SK-N-SH treated with all-trans-retinoic acid at 6 μM for 48 hours (cell line): ENCODE measurements at places on chromosomes 11 and 22.
A peak's percentile ranks its signal among the peaks of the same experiment; 100 is the strongest.

GRCh38 chr11:6410695-6411430 lies 8.0 kb downstream of the APBB1 start:
- ATAC-seq = no peak

DNA sequence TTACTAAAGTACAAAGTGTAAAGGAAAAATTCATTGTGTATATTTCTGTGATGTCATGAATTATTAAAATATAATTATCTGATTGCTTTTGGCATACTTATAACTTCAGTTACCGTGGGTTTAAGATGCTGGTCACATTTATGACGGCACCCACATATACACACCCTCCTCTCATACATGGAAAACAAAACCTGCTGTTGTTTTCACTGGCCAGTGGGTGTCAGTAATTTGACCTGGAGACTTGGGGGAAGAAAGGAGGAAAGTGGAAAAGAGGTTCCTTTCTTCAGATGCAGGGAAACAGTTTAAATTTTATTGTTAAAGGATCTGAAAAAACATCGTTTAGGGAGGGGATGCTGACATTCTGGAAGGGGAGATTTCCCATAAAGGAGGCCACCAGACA lies 742 bp upstream of the BBOX1 start:
- ATAC-seq = no peak

DNA sequence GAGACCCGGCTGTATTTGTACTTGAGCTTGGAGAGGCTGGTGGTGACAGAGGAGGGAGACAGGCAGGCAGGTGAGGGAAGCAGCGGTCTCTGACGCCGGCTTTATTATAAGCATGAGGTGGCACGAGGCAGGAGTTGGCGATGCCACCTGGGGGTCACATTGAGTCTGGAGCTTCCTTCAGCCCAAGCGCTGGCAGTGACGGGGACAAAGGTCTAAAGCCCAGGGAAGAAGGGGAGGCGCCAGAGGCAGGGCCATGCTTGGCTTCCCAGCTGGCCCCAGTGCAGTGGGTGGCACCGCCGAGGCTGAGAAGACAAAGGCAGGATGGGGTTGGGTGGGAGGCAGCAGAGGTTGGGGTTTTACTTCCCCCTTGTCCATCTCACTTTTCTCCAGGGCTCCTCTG lies 4.5 kb downstream of the FXYD2 start:
- no peak for ATAC-seq

DNA sequence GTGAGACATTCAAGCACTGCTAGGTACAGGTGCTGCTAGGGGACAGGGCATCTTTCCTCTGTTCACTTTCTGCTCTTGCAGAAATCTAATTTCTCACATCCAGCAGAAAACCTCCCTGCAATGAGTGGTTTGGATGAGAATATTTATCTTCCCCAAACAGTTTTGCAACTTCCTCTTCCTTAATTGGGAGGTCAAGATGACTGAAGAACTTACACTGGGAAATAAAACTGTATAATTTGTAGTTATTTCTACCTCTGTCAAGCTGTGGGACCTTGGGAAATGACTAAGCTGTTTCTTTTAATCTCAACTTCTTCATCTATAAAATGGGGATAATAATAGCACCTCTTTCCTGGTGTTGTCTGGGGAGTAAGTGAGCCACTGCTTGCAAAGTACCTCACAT lies 69.8 kb downstream of the PRR5L start:
- no peak for ATAC-seq

DNA sequence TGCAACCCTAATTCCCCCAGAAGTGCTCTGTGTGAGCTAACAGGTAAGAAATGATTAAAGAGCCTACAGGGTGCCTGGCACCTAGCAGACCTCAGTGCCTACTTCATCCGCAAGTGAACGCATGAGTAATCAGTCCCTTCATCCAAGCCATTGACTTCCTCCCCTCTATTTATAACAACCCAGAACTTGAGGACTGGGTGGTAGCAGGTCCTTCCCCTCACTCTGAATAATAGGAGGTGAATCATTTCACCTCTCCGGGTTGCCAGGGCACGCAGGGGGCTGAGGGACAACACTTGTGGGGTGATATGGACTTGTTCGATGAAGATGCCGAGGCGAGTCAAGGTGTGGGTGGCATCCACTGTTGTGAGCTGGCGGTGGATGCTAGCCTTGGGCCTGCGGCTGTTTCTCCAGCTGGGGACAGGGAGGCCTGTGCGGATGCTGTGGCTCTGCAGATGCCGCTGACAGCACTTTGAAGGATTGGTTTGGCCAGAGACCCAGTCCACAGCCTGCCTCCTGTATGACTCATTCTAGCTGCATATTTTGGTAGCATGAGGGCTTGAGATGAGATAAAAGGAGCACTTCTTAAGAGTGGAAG lies 11.7 kb upstream of the SORL1-AS1 start:
- peak; percentile 90 for ATAC-seq
